ENCODE measurements at places on chromosomes 3 and 15. TPM values are rescaled to one million over a fixed set of nuclear protein-coding genes. Genes with fewer than 3 reads are reported as not detected.

GRCh38 chr3:98780343-98780742 lies 17.2 kb downstream of the ST3GAL6 start:
- DNase-seq, result no peak

GRCh38 chr3:105842449-105842848 lies 26.4 kb downstream of the CBLB start:
- DNase-seq, result no peak

DNA sequence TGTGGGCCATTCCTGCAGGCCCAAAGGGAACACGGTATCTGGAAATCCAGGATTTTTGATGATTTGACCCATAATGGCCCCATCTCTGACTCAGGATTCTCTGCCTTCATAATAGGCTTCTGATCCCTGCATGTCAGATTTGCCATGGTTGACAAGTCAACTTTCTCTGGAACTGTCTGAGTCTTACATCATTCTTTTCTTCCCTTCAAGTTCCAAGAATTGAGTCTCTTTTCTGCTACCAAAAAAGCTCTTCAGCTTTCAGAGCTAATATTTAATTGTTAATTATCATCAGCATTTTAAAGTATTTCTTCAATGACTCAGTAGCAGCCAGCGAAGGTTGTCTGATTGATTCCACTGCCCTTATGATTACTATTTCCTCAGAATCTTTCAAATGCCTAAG lies 244.4 kb upstream of the COL8A1 start:
- DNase-seq, result no peak

DNA sequence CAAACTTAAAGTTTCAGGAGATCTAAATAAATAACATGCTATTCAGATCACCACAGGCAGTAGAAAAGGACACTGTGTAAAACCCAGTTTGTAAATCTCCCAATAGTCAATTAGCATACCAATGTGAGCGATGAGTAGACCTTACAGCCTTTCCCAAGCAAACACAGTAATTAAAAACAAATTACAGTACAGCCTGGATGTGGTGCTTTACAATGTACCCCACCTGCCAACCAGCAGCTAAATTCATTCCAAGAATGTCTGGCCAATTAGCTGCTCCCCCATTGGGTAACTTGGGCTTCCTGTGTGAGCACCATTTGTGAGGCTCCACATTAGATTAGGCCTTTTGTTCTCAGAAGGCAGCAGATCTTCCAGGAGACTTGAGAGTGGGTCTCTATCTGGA lies 635.0 kb downstream of the TBL1XR1 start:
- no peak for DNase-seq

GRCh38 chr3:138200424-138200823 lies 13.3 kb downstream of the ARMC8 start:
- no peak for DNase-seq

GRCh38 chr3:102643546-102643945 lies 208.7 kb downstream of the ZPLD1 start:
- no peak for DNase-seq

The COMMD4 gene
- 29.9 TPM for total RNA-seq

The SSUH2 gene
- 0.70 TPM for total RNA-seq

The AHSG gene
- total RNA-seq, result not detected

The FAM81A gene
- total RNA-seq, result 4.4 TPM

The GOLGA8A gene
- 105 TPM for total RNA-seq

Data from uterus (tissue), 4 donors.